Activated CD4-positive, CD25-positive, alpha-beta regulatory T cell treated with anti-CD3 and anti-CD28 coated beads, Interleukin-2, amount 50 U/mL, for 72 hours (primary cell): ENCODE measurements at places on chromosomes 5 and 9.

GRCh38 chr9:84668196-84669012 is 1.1 kb upstream of the NTRK2 start:
- no peak for DNase-seq

DNA sequence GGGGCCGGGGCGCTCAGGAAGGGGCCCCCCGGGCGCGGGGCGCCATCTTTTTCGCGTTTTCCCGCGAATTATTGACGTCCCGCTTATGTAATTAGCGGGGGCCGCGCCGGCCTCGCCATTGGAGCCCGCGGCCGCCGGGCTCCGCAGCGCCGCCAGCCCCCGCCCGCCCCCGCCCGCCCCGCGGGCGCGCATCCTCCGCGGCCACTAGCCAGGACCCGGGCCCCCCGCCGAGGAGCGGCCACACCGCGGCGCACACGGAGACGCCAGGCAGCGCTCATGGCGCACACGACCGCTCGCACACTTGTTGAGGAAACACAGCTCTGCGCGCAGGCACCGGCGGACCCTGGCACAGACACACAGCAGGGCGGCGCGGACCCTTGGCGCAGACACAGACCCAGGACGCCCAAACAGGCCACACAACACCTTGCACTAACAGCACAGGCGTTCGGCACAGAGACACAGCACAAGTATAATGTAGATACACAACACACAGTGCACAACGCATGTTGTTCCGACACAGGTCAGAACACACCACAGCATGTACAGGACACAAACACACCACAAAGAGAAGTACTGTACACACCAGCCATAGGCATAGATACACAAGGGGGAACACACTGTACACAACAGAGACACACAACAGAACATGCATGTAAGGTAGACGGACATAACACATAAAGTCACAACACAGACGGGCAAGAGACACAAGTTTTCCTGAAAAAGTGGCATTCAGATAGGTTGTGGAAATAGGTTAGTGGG is 467 bp upstream of the PHF19 start:
- DNase-seq = peak; percentile 75

DNA sequence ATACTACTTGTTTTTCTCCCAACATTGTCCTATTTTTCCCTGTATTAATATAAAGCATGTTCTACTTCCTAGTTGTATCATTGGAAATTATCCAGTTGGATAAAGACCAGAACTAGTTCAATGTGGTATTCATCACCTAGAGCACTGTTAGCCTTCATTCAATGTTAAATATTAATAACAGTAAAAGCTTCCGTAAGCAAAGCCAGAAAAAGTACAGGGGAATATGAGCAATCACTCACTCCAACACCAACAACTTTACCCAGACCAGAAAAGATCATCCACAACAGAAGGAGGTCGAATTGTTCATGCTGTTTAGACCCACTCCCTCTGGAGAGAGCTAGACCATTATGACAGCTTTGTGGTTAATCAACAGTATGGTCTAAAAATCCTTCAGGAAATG is 728.4 kb downstream of the MAT2B start:
- no peak for DNase-seq

- DNase-seq = no peak
Measured at GRCh38 chr9:7967851-7968250, 168.3 kb upstream of the DMAC1 start.

- no peak for DNase-seq
Measured at GRCh38 chr9:11319538-11319937, 706.7 kb upstream of the PTPRD start.

- DNase-seq = no peak
Measured at GRCh38 chr9:16247188-16247875, 623.1 kb downstream of the BNC2 start.

DNA sequence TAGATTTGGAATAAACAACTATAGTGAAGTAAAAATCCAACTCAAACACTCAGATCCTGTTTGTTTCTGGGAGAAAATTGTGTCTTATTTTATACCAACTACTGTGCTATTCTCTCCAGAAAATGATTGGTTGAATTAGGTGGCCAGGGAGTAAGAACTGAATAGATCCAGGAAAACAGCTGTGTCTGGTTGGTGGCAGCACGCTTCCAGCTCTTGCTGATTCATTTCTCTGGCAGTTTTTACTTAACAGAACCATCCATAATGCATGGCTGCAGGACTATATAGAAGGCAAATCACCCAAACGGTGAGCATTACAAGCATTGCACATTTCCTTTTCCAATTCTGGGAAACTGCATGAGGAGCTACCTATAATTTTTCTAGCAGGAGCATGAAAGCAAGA is 29.5 kb downstream of the DMAC1 start:
- DNase-seq = no peak

- DNase-seq = no peak
Measured at GRCh38 chr5:93018461-93018860, 562.6 kb downstream of the NR2F1-AS1 start.

- no peak for DNase-seq
Measured at GRCh38 chr9:130276121-130276520, 10.6 kb downstream of the HMCN2 start.

DNA sequence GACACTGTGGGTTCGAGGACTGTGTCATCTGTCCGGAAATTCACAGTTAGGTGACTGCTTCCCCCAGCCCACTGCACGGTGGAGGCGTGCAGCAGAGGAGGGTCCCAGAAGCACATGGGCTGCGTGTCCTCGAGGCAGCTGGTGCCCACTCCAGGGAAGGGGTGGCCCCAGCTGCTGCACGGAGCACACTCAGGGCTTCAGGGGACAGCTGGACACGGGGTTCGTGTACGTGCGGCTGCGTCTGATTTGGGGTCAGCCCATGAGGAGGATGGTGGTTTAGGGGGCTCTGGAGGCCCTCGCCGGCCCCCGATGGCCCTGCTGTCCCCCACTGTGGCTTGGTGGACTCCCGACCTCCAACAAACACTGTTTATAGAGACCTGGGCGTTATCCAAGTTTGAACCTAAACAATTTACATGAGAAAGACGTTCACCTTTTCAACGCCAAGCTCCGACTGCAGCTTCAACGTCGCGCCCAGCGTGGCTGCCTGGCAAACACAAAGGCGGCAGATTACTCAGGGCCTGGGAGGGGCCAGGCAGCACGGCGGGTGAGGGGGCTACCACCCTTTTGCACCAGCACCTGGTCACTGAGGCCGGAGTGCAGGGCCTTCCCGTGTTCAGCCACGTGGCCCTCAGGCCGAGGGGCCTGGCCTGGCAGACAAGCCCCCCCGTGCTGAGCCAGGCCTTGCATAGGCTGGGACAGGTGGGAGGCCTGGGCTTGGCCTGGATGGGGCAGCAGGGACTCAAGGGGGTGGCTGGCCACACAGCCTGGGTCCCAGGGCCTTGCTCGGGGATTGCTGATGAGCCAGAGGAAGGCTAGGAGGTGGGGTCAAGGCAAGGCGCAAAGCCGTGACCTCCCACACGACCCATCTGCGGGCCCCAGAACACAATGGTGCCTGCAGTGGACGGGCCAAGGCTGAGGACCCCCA is 55.2 kb downstream of the EXD3 start:
- DNase-seq = no peak

DNA sequence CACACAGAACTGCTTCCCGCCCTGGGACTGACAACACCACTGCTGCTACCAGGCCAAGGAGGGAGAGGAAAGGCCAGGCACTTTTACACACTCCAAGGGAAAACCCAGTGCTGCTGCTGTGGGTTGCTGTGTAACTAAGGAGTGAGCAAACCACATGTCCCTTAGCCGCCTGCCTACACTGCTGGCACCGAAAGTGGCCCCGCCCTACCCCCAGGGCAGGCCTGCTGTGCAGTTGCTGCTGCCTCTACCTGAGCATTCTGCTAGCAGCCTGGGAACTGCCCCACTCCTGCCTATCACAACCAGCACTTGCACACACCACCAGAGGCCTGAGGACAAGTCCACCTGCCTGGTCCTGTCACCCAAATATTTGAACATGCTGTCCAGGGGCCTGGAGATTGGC is 740.9 kb downstream of the DTWD2 start:
- DNase-seq = no peak

DNA sequence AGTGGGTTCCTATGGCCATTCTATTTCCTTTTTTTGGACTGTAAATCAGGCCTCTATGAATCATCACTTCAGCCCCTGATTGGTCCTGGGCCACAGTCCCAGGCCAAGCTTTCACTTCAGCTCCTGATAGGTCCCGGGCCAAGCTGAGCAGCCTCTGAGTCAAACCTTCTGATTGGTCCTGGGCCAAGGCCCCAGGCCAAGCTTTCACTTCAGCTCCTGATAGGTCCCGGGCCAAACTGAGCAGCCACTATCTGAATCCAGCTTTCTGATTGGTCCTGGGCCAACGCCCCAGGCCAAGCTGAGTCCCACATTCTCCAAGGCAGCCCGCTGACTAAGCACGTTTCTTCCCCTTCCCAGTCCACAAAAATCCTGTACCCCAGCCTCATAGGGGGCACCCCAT is 1972.9 kb upstream of the ACO1 start:
- no peak for DNase-seq

- peak; percentile 32 for DNase-seq
Measured at GRCh38 chr5:4941957-4942830, 197.9 kb upstream of the ADAMTS16 start.

DNA sequence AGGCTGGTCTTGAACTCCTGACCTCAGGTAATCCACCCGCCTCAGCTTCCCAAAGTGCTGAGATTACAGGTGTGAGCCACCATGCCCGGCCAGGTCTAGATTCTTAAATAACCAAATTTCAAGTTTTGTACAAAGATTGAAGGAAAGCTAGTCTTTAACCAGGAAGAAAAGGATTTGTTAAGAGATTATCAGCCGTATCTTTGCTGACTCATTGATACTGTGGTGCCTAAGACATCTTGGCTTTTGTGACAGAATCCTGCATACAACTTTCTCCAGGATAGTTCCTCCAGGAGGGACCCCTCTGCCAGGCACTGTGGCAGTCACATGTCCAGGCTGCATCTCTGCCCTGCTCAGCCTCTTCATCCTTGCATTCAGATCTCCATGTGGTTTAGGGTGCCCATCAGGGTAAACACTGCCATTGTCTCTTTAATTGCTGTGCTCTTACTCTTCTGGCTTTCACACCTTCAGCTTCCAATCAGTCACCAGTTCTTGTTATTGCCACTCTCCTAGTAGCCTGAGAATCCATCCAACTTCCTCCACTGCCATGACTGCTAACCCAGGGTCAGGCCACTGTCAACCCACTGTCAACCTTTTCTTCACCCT is 10.0 kb downstream of the MAP3K1 start:
- no peak for DNase-seq

DNA sequence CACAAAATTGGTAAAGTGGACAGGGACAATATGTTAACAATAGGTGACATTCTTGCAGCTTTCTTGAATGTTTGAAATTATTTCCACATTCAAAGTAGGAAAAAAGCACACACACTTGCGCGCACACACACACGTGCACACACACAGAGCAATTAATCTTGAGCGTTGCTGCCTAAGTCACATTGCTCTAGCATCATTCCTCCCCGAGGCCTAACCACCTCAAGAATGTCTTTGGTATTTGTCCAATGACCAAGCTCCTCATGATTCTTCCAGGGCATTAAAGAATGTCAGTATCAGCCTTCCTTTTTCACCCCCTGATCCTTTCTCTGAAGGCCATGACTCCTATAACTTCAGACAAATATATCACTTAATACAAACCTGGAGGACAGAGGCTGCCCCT is 198.1 kb downstream of the NPR3 start:
- no peak for DNase-seq

DNA sequence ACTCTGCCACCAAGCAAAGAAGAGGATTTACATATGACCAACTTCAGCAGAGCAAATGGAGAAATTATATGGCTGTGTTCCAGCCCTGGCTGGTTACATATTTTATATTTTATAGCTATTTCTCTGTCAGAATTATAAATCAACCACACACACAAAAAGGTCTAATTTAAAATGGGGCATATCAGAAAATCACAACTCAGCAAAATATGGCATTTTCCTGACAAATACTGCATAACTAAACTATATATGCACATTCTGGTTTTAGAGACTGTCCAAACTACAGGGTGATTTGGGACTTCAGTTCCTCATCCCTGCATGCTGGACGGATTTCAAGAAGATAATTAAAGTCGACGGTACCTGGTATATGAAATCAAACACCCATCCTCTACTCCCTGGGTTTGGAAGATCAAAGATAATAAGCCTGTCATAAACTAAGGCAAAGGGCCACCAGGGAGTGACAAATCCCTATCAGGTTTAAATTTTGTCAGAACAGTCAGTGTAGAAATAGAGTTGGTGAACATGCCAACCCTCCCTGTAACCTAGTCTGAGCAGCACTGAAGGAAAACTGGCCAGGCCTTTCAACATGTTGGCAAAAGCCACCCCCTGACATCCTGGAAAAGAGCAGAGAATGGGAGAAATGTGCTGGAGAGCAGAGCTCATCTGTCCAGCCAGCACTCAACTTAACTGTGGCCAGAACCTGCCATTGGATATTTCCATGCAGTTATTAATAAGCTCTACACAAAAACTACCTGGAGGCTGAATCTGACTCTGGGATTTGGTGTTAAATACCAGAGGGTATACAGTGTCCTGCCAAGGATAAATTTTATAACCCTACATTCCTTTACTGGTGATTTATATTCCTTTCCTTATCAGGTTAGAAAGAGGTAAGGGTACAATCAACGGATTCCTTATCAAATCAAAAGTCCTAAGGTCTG is 235.7 kb downstream of the ENC1 start:
- no peak for DNase-seq

DNA sequence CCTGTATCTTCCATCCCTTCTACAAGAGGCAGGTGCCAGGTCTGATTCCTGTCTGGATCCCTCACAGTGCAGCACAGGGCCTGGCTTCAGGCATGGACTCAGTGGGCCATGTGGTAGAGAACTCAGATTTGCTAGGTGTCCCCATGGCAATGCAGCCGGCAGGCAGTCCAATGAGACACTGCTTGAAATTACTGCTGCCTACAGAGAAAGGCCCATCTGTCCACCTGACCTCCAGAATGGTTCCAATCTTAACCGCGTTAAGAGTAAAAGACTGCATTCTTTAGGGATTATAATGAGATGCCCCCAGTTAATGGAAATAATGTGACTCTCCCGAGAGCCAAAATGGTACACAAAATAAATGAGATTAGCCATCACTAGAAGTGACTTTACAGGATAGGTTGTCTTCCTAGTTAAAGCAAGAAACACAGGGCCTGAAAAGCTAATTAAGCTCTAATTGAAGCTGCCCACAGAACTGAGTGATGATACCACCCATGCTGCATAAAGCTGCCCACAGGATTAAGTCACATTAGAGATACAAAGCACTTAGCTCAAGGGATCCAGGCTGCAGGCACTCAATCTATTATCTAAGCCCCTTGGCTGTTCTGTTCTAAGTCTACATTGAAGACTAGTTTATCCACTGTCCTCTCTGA is 11.4 kb downstream of the FAM193B start:
- DNase-seq = no peak

- DNase-seq = peak; percentile 50
Measured at GRCh38 chr9:125189011-125189360, 617 bp downstream of the PPP6C start.

GRCh38 chr9:2354856-2355696 is 266.5 kb upstream of the VLDLR start:
- DNase-seq = no peak

GRCh38 chr5:68562308-68562707 is 346.8 kb downstream of the PIK3R1 start:
- DNase-seq = no peak
